ENCODE measurements at places on chromosomes 5 and 9.

DNA sequence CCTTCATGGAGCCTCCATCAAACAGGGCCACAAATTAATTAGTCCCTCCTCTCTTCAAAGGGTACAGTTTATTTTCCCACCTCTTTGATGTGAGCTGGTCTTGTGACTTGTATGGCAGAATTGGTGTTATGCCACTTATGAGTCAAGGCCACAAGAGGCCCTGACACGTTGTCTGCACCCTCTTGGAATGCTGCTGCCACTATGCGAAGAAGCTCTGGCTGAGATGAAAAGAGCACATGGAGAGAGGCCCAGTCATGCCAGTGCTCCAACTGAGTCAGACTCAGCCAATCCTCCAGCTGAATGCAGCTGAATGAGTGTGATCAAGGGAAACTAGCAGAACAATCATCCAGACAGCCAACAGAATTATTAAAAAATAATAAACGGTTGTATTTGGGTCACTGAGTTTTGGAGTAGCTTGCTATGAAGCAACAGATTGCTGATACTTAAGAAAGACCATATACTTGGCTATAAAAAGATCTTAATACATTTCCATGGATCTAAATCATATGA lies 128.3 kb downstream of the MARCHF11 start:
- peak; percentile 44 for DNase-seq

GRCh38 chr5:79507251-79508205 lies 6.4 kb downstream of the HOMER1 start:
- DNase-seq, result no peak

GRCh38 chr9:98331536-98332259 lies 76.2 kb upstream of the TBC1D2 start:
- no peak for DNase-seq

DNA sequence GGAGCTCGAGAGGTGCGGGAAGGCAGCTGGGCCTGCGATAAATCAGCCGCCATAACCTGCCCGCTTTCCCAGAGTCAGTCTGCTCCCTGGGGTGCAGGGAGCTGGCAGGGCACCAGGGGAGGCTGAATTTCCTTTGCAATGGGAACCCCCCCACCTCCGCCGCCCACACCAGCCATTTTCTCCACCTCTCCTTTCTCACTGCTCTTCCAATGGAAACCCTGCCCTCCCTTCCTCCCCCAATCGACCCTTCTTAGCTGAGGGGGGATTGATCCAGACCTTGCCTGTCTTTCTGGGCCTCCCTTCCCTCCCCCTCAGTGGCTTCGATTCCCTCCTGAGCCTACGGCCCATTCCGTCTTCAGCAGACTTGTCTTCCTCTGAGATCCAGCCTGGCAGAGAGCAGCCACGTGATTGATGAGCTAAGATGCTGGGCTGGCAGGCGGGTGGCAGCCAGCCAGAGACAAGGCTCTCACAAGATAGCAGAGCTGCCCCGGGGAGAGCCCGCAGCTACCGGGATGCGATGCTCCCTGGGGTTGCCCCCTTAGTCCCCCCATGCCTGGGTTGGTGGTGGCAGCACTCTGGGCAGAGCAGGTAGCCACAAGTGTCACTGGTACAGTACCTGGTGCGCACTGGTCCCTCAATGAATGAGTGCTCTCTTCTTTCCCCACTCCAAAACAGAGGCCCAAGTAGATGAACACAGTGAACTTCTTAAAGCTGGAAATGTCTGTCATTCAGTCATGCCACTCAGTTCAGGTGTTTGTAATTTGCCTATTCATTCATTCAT lies 53.7 kb upstream of the FABP6 start:
- no peak for DNase-seq

GRCh38 chr5:177494346-177495195 lies 2.8 kb downstream of the PDLIM7 start:
- peak; percentile 92 for DNase-seq

GRCh38 chr9:3708751-3709150 lies 182.9 kb upstream of the RFX3 start:
- DNase-seq, result no peak

DNA sequence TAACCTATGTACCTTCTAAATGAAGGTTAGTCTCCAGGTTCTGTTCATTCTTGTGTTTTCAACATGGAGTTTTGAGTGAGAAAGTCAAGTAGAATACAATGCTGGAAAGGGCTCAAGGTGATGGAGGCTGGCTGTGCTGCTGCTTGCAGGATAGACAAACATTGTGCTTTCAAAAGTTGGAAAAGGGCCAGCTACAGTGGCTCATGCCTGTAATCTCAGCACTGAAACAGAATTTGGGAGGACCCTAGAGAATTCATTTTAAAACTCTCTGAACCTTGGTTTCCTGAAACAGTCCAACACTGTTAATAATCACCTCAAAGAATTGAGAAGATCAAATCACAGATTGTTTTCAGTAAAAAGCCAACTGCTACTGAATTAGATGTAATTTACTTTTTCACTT lies 15.4 kb upstream of the IARS1 start:
- no peak for DNase-seq

GRCh38 chr9:85053206-85053786 lies 383.8 kb downstream of the NTRK2 start:
- no peak for DNase-seq

- DNase-seq, result no peak
Observed at GRCh38 chr5:172380987-172381643, 73.2 kb downstream of the SH3PXD2B start.

GRCh38 chr5:180230017-180230416 lies 21.0 kb upstream of the RASGEF1C start:
- no peak for DNase-seq

- DNase-seq, result no peak
Observed at GRCh38 chr5:137086342-137086741, 412.8 kb downstream of the SPOCK1 start.

- no peak for DNase-seq
Observed at GRCh38 chr5:7078101-7078500, 317.8 kb upstream of the ADCY2 start.

DNA sequence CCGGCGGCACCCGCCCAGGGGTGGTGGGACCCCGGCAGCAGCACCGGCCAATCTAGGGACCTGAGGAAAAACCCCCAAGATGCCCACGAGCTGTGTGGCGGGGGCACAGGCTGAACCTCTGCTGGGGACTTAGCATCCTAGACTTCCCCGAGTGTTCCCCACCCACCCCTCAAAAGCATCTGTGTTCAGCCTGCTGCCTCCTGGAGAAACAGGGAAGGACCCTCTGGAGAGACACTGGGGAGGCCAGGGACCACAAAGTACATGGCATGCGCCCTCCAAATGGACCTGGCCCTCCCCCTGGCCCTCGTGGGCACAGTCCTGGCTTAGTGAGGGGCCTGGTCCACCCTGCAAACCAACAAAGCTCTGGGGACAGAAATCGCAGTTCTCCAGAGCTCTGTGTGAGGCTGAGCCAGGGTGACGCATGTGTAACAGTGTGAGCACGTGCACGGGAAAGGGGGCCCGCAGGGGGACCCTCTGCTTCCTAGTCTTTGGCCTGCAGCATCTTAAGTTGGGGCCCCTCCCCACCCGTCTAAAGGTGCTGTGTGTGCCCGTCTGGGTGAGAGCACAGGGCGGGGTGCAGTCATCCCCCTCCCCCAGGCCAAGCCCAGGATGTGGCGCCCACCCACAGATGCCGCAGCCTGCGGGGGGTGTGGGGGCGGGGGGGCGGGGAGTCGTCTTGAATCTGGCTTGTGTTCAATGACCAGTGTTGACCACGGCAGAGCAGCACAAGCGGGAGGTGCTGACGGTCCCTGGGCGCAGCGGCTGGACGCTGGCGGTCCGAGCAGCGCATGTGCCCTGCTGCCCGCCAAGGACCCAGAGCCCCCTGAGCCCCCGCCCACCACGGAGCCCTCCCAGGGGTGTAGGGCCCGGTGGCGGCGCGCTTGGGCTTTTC lies 672 bp upstream of the KCNT1 start:
- DNase-seq, result no peak
